Activated T-helper 1 cell treated with anti-CD3 and anti-CD28 coated beads, Interleukin-2, amount 50 U/mL, for 16 hours (primary cell): ENCODE measurements at places on chromosomes 12 and 14.

GRCh38 chr14:92905667-92906066 lies 17.3 kb upstream of the CHGA start:
- no peak for DNase-seq

DNA sequence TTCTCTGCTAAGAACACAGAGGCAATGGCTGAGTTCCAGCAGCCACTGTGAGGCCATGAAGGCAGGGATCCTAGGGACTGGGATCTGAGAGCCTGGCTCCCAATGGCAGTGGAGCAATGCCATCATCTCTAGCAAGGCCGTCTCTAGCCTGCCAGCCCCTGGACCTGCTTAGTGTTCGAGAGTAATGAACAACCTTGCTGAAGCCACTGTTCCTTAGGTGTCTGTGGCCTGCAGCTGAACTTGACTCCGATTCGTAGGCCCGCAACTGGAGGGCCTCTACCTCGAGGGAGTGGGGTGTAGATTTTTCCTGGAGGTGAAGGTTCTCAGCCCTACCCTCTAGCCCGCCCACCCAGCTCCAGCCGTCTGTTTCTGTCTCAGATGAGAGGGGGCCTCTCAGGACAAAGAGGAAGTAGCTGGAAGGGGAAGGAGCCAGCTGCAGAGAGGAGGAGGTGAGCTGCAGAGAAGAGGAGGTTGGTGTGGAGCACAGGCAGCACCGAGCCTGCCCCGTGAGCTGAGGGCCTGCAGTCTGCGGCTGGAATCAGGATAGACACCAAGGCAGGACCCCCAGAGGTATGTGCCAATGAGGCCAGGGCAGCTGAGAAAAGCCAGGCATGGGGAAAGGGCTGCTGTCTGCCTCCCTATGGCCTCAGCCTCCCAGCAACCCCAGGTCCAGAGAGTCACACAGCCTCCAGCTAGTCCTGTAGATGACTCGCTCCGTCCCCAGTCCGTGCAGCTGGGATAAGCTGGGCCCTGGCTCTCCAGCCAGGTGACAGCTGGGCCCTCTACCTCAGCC lies at the start of gene PLD4:
Gene PLD4 (plus strand): TSS at position 459 of the 793 bp plus-strand sequence. CDS start 2,262 bp downstream, outside the sequence.
- no peak for DNase-seq

DNA sequence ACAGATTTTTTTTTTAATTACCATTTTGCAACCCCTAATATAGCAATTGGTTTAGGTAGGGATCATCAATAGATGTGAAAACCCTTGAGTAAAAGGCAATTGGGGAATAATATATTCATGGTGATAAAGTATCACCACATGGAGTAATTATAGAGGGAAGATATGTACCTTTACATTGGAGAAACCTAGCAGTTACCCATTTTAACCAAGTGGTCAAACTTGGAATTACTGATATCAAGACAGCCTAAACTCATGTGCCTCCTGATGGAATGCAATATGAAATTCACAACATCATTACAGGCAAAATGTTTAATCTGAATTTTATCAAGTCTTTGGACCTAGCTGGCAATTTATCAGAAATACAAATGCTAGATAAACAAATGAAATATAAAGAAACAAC lies 6.7 kb upstream of the SLC10A1 start:
- DNase-seq = no peak

- DNase-seq = no peak
These were observed 77.9 kb downstream of the SPATA7 start for GRCh38 chr14:88463318-88463717.

GRCh38 chr14:75432411-75432810 lies 4.6 kb downstream of the JDP2 start:
- no peak for DNase-seq

DNA sequence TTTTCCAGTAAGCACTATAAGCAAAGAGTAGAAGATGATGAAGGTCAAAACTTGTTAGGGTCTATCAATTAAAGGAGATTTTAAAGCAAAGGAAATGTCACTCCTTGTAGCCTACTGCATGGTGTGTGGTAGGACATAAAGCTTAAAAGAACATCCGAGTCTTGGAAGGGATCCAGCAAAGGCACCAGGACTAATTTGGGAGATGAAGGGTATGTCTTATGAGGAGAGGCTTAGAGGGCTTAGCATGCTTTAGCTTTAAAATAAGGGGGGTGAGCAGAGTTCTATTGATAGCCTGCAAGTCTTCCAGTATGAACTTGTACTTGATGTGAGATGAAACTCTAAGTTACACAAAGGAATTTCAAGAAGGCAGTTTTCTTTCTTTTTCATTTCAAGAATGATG lies 11.8 kb upstream of the MYBPC1 start:
- no peak for DNase-seq

GRCh38 chr12:68173792-68174191 lies 14.3 kb upstream of the IFNG start:
- DNase-seq = no peak
